ENCODE measurements at places on chromosomes 3 and 15. TPM values are rescaled to one million over a fixed set of nuclear protein-coding genes. Genes with fewer than 3 reads are reported as not detected.

SI gene
- total RNA-seq = not detected

GRCh38 chr3:132735589-132735988 lies 13.4 kb upstream of the NPHP3 start:
- DNase-seq = no peak

OR5K2 gene
- total RNA-seq = not detected

WDR49 gene
- not detected for total RNA-seq

CCDC54 gene
- not detected for total RNA-seq

DNA sequence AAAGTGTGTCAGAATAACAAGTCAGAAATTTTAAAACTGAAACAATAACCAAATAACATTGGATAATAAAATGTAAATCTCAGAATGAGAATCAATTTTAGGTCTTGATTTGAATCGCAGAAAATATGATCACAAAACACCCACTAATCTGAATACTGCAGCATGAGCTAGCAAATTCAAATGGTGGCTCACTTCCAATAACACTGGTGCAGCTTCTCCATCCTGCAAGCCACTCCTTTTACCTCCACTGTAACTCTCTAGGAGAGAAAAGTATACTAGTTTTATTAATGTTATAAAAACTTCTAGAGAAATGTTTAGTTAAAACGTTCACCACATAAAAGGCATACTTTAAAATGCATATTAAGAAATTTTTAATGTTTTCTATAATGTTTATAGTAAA lies 30.4 kb downstream of the UBE3A start:
- no peak for DNase-seq
